ENCODE measurements at places on chromosomes 6 and 20.

- DNase-seq, result no peak
Measured at GRCh38 chr20:539848-540247, 3.7 kb downstream of the CSNK2A1 start.

DNA sequence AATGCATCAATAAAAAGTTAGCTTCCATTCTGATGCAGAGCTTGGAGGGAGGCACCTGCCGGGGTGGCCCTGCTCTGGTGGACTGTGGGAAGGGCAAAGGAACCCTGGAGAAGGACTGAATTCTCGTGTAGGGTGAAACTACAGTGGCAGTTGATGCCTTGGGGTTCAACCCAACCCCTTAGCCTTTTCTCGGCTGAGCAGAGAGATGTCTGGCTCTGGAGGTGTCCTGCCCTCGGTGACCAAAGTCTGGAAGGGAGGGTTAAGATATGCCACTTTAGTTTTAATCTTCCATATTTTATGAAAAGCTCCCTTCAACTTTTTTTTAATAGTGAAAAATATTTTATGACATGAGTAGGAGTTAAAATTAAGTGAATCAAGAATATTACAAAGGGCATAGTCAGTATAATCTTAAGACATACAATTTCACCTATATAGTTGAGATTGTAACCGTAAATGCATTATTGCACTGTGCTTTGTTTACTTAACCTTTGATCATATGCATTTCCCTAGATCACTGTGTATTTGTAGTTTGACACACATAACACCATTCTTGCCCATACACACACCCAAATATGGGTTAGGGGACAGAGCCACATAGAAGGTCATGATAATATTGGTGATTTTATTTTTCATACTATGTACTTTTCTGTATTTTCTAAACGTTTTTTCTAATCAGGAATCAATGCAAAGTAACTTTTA is 179.6 kb downstream of the MCHR2 start:
- DNase-seq, result no peak

GRCh38 chr6:29887819-29888776 is 54.2 kb upstream of the HLA-A start:
- no peak for DNase-seq

GRCh38 chr6:33132081-33132524 is 56.3 kb downstream of the HLA-DPB1 start:
- DNase-seq, result no peak

GRCh38 chr6:130396722-130397121 is 30.9 kb downstream of the TMEM200A start:
- DNase-seq, result no peak

DNA sequence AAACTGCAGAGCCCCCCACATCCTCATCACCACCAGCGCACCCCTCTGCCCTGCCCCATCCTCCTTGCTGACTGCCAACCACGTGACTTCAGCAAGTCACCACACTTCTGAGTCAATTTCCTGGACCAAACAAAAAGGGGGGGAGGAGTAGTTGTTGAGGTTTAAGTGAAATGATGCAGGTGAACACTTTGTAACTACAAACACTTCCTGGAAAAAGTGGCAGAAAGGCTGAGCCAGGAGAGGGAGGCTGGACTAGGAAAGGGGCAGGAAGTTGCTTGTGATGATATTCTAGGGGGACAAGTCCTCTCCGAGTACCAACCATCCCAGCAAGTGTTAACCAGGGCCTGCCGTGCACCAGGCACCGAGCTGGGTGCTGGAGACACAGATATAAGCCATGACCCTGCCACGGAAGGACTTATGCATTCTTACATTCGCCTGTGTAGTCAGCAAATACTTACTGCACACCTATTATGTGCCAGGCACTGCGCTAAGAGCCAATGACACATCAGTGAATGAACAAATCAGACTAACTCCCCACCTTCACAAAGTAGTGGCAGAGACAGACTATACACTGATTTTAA is 67.3 kb downstream of the PREX1 start:
- DNase-seq, result no peak

DNA sequence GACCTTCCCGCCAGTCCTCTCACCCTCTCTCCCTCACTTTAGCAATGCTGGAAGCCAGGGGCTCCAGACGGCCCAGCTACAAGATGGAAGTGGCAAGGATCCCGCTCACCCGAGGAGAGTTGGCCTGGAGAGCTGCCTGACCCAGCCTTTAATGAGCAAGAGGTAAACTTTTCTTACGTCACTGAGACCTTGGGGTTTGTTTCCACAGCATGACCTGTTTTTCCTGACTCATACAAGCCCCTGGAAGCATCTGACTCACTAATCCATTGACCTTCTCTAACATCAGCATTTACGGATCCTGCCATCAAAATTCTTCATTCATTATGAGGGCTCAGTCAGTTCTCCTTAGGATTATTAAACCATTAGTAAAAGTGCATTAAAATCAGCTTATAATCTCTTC is 120.4 kb downstream of the MYLK4 start:
- no peak for DNase-seq

- DNase-seq, result no peak
Measured at GRCh38 chr6:35244551-35244950, 15.0 kb upstream of the ZNF76 start.

DNA sequence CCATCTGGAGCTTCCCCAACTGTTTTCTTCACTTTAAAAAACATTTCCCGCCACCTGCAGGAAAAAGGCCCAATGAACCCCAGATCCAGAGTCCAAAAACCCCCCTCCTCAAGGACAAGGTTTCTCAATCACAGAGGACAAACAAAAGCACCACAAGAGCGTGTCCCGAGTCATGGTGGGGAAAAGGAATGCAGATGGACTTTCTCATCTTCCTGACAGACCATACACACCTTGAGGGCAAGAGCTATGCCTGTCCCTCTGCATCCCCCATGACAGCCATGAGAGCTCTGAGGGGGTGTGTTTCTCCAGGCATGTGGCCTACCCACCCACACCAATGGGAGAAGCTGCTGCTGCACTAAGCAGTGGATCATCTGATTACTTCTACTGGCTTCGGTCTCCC is 9.0 kb downstream of the PEX6 start:
- no peak for DNase-seq

GRCh38 chr6:70764706-70765105 is 97.0 kb downstream of the SMAP1 start:
- DNase-seq, result no peak

DNA sequence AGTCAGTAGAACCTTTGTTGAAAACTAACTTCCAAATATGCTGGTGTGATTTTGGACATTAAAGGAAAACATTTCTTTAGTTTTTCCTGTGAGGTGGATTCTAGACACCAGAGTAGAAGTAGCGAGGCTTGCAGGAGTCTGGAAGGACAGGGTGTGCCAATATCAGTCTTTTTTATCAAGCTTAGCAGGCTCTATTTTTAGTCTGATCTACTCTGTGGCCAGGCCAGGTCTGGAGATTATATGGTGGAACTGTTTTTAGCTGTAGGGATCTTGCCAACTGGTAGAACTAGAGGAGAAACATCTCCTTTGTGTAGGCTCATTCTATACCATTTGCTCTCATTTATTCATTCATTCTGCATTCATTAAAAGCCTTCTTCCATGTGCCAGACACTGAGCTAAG is 42.7 kb downstream of the LRP11 start:
- no peak for DNase-seq

DNA sequence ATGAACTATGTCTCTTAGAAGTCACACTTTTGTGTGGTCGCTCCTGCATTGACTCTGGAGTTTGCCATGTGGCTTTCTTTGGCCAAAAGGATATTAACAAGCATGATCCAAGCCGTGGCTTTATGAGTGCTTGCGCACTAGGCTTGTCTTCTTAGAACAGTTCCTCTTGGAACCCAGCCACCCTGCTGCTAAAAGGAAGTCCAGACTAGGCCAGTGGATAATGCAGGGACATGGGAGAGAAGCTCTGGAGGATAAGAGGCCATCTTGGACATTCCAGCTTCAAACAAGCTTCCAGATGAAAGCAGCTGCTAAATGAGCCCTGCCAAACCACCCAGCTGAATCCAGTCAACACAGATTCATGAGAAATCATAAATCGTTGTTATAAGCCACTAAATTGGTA is 346.4 kb downstream of the CDC5L start:
- DNase-seq, result no peak

DNA sequence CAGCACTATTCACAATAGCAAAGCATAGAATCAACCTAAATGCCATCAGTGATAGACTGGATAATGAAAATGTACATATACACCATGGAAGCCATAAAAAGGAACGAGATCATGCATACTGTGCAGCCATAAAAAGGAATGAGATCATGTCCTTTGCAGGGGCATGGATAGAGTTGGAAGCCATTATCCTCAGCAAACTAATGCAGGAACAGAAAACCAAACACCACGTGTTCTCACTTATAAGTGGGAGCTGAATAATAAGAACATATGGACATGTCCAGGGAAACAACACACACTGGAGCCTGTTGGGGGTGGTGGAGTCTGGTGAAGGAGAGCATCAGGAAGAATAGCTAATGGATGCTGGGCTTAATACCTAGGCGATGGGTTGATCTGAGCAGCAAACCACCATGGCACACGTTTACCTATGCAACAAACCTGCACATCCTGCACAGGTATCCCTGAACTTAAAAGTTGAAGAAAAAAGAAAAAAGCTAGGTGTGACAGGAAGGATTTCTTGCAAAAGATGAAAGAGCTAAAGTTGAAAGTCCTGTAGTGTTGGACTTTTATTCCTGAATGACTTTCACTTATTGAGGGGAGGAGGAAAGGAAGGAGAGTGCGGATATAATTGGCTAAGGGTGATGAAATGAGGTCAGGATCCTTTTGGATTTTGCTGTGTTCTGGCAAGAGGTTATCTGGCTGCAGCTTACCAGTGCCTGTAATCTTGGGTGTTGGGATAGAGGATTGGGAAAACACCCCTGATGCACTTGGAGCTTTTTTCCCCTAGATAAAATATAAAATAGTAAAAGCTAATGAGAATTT is 8.5 kb downstream of the TRMT11 start:
- DNase-seq, result no peak

- DNase-seq, result no peak
Measured at GRCh38 chr6:24060982-24061754, 64.8 kb upstream of the NRSN1 start.

GRCh38 chr6:32045811-32046449 is 7.7 kb downstream of the CYP21A2 start:
- no peak for DNase-seq

- DNase-seq, result no peak
Measured at GRCh38 chr20:19867940-19868371, 109.9 kb downstream of the RIN2 start.

DNA sequence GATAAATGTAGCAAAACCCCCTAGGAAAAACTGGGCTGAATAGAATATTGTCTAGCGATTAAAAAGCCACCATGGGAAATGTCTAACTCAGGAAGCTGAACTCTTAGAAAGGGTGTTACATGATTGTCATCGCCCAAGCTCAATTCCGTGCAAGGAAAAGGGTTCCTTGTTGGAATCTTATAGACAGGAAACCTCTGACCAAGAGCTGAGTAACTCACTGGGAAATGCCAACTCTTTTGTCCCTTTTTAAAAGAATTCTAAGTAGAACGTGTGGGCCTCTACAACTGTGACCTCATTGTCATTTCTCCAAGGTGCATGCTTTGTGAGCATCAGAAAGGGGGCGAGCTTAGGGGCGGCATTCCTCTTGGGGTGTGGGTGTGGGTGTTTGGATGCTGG is 88.1 kb downstream of the SYNJ2 start:
- DNase-seq, result no peak

GRCh38 chr6:143224516-143224915 is 163.8 kb downstream of the AIG1 start:
- DNase-seq, result no peak

DNA sequence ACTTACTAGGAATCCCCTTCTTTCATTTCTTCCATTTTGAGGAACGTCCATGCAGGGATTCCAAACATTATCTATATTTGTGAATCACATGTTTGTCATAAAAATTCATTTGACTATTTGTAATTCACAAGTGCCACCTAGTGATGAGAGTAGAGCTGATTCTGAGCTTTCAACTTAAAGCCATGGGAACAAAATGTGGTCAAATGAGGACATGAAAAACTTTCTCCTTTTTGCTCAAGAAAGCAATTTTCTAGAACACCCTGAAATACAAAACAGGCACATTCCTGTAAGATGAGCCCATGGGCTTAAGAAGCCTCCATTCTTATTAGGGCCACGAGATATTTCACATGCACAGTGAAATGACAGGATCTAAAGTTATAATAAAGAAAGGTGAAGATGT is 12.3 kb downstream of the MAP3K7 start:
- DNase-seq, result no peak

- no peak for DNase-seq
Measured at GRCh38 chr20:48983423-48984400, 62.2 kb downstream of the ARFGEF2 start.

DNA sequence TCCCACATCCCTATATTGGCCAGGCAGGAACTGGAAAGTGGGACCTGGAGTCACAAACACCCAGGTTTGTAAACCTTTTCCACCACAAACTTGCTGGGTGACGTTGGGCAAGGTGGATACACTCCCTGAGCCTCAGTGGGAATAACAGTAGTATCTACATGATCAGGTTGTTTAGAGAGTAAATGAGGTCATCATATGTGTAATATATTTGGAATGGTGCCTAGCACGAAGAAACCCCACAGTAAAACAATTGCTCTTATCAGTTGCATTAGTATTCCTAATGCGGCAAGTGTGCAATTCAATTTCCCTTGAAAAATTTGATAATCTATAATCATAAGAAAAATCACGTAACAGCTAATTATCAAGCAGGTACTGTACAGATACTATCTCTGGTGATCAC is 51.9 kb downstream of the HIVEP2 start:
- DNase-seq, result no peak

DNA sequence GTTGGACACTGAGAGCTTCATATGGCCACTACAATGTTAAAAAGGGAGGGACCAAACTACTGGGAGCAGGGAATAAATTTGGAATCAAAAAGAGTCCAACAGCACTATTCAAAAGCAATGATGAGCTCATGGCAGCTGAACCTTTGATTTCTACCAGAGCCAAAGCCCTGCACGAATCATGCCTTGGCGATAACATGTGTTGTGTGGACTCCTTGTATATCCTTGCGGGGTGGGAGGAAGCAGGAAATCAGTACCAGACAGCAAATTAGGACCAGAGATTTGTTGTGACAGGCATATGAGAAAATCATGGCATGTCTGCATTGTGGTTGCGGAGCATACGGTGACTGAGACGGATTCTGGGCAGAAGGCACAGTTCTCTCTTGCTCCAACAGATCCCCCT is 85.6 kb upstream of the EMILIN3 start:
- DNase-seq, result no peak

GRCh38 chr20:62639765-62640164 is 2.5 kb upstream of the SLCO4A1 start:
- no peak for DNase-seq
